Activated CD8-positive, alpha-beta memory T cell treated with anti-CD3 and anti-CD28 coated beads, Interleukin-2, amount 50 U/mL, for 4 hours (primary cell): ENCODE measurements at places on chromosomes 11 and 22.

GRCh38 chr11:133443206-133443747, 89.0 kb downstream of the OPCML start:
- no peak for DNase-seq

DNA sequence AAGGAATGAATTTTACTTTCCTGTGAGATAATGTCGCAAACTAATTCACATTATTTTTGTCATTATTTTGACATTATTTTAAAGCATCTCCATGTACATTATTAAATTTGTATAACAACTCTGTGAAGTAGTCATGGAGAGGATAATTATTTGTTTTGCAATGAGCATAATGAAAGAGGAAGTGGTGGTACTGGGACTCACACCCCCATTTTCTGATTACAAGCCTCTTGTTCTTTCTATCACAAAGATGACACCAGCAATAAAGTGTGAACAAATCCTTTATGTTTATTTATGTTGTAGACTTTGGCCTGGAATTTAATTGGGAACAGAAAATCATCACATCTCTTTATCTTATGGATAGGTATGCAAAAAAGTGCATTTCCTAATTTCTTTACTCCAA, 522.6 kb downstream of the TMEM135 start:
- DNase-seq: no peak

DNA sequence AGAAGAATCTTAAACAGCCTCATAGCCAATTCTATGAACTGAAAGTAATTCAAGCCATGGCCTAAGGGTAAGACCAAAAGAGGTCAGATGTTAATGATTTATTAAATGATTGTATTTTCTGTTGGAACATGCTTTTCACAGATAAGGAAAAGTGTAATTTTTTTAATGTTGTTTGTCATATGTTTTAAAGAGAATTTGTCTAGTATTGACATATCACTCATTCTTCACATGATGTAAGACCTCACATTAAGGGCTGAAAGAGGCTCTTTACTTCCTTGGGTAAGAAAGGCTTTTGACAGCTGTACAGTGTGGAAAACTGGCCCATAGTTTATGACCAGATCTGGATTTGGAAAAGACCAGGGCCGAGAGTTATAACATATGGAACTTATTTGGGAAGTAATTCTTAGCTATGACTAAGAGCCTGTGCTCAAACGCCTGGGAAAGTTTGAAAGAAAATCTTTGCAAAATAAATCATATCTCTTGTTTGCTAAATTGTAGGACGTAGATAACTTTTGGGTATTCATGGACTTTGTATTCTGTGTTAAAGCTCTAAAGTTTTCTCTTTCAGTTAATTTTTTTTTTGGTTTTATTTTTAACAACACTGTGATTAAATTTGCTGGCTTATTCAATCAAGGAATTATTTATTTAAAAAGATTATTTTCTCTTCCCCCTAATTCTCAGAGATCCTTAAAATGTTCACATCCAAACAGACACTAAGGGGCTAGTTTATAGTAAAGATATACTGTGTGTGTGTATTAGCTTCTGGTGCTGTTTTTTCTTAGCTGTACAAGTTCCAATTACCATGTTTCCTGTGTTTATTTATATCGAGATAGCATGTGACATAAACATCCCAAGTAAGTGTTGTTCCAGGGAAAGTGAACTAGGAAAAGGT, 162.2 kb downstream of the ARHGAP42 start:
- DNase-seq: no peak

DNA sequence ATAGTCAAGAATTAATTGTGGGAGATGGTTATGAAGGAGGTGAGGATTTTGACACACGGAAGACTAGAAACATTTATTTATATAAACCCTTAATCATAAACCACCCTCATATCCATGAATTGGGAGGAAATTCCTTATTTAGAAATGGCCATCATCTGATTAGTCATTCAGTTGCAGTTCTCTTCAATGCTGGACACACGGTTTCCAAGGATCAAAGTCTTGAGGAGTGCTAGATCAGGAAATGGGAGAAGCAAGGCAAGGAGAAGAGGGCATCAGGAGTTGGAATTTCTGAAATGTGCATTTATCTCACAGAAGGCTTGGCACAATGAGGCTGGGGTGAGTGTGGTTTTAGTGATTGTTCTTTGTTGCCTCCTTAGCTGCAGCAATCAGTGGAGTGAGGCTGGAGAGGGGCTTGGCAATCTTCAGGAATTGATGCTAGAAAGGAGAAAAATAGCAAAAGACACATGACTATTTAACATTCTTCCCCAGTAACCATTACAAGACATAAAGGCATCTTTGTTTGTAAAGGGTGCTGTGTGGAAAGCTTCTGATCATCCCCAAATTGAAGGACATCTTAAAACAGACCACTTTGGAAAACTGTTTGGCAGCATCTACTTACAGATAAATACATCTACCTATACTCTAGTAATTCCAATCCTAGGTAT, 21.6 kb upstream of the GDPD4 start:
- DNase-seq: no peak

- no peak for DNase-seq
Measured at GRCh38 chr11:32309530-32310213, 125.7 kb downstream of the WT1 start.

- DNase-seq: no peak
Measured at GRCh38 chr11:27723687-27724086, 23.4 kb upstream of the BDNF start.

DNA sequence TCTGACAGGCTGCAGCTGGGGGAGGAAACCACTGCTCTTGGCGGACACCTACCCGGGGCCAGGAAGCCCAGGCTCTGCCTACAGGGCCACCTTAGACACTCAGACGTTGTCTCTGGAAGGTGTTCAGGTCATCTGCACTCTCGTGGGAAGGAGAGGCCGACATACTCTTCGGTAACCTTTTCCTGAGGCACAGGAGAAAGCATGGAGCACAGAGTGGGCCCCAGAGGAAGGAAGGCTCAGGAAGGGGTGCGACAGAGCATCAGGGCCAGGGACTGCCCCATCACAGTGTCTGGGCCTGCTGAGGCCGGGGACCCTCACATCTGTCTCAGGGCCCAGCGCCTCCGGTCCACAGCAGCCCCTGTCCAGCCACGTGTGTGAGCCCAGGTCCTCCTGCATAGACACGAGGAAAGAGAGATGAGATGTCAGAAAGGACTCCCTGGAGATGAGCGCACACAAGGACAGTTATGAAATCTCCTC, 18.2 kb upstream of the TUB start:
- no peak for DNase-seq
